Stimulated activated CD4-positive, alpha-beta T cell treated with anti-CD3 and anti-CD28 coated beads, Interleukin-4, amount 100 ng/mL, for 1 hour (primary cell): ENCODE measurements at places on chromosomes 4 and X.

DNA sequence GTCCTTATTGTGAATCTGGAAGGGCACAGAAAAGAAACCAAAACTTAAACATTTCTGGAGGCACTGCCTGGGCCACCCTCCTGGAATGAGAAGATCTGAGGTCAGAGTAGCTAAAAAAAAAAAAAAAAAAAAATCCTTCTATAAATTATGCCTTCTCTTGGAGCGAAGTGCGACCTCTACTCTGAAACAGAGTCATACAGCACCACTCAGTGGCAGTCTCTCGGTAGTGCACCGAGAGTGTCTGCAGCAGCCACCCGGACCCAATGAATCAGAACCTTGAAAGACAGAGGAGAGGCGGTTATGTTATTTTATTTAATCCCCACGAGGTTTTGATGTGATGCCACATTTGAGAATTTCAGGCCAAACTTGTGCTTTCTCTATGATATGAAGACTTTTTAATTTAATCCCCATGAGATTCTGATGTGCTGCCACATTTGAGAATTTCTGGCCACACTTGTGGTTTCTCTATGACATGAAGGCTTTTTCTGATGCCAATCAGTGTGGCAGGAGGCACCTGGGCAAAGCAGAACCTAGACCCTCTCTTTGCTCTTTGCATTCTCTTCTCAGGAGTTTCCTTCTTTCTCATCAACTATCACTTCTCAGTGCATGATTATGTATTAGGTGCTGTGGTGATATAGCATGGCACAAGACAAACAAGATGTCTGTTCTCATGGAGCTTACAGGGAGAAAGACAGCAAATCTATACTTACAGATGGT, 5.6 kb upstream of the CT47C1 start:
- peak; percentile 41 for DNase-seq

- DNase-seq = no peak
Observed at GRCh38 chr4:126238013-126238412, 923.3 kb downstream of the FAT4 start.

DNA sequence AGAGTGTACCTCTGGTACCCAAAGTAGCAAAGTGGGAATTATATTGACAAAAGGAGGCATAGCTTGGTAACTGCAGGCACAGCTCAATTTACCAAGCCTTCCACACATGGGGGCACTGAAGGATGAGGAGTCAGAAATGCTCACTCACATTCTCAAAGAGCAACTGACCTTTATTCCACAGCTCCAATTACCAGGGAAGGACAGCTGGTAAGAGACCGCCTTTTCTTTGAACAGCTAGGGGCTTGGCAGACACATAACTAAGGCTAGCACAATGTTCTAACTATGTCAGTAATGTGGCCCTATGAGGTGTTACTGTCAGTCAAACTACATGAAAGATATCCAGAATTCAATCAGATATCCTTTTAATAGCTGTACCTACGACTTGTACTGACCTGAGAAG, 20.5 kb upstream of the STS start:
- DNase-seq = no peak

DNA sequence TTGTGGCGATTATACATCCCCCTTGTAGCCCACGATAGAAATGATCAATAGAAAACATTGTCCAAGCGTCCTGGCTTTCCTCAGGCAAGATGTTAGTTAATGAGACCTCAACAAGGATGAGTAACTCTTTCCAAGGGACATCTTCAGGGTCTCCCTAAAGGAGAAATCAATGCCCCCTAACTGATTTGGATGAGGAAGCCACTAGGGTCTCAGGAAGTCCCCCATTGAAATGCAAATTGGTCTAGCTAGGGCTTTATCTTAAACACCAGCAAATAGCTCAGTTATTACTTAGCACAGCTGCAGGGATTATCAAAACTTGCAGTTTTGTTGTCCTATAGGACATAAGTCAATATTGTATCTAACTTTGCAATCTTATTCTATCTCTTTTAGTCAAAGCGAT, 721.5 kb downstream of the IL1RAPL1 start:
- DNase-seq = no peak

- no peak for DNase-seq
Observed at GRCh38 chr4:185817403-185817818, 5.4 kb upstream of the SORBS2 start.

DNA sequence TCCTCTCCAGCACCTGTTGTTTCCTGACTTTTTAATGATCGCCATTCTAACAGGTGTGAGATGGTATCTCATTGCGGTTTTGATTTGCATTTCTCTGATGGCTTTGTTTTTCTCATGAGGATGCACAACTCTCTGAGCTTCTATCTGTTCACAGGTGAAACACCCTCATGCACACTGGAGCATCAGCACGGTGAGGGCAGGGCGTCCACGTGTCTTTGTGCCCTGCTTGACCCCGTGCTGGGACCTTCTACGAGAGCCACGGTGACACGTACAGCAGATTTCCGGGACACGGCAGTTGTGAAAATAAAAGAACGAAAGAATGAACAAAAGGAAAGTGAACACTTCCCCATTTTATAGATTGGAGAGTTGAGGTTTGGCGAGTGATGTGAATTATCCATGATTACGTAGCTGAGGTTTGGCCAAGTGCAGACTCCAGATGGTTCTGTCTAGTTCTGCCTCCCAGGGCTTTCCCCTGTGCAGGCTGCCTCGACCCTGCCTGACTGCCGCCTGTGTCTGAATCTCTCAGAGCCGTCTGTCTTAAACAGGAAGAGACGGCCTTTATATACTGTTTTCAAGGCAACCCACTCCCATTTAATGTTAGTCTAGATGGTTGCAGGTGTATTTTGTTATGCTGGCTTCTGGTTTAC, 67.8 kb upstream of the SORBS2 start:
- DNase-seq = no peak

GRCh38 chr4:114780205-114780604, 181.6 kb downstream of the UGT8 start:
- no peak for DNase-seq

GRCh38 chr4:139554893-139555704, 920 bp downstream of the SETD7 start:
- DNase-seq = peak; percentile 79

DNA sequence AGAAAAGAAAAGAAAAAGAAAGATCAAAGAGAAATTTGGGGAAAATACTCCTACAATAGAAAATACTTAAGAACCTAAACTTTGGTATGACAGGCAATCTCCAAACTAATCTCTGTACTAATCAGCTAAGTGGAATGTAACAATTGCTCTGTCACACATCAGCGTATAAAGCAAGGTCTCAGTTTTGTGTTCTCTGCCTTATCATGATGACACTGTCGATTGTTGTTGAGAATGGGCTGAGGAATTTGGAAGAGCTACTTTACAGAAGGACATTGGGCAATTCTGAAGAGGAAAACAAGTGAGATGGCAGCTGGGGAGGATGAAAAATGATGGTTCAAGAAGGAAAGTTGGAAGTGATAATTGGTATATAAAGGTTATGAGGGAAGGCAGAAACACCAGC, 486.0 kb upstream of the HTR2C start:
- no peak for DNase-seq

DNA sequence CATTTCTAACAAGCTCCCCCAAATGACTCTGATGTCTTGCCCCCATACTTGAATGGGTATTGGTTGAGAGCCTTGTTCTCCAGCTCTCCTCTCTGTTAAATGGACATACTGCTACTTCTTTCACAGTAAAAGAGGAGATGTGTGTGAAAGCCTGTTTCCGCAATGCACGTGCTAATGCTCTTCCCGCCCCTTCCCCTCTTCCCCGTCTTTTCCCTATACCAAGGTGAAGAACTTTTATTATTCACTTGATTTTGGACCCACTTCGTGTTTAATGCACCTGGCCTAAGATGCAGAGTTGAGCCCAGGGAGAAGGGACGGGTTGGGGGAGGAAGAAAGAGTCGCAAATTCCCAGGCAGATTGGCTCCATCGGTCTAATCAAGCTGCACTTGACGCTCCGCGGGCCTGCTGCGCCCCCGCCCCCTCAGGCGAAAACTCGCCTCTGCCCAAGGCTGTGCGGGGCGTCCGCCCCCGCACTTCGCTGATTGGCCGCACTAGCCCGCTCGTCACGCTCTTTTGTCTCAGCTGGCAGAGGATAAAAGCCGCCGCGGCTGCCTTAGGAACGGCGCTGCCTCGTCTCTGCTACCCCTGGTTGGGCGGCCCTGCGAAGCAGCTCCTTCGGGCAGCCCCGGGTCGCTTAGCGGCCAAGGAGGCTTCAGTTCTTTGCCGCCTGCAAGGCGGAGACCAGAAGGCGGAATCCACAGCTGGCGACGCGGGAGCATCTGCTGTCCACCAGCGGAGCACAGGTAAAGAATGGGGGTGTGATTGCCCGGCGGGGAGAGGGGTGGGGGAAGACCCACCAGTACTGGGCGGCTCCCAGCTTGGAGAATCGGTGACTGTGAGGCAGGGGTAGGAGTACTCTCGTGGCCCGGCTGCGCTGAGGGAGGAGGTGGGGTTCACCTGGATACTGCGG, at the start of gene ZCCHC12:
Gene ZCCHC12, plus strand, starts transcription at position 562 of the 910 bp plus-strand sequence. CDS start 1,421 bp downstream, outside the sequence.
- peak; percentile 33 for DNase-seq

DNA sequence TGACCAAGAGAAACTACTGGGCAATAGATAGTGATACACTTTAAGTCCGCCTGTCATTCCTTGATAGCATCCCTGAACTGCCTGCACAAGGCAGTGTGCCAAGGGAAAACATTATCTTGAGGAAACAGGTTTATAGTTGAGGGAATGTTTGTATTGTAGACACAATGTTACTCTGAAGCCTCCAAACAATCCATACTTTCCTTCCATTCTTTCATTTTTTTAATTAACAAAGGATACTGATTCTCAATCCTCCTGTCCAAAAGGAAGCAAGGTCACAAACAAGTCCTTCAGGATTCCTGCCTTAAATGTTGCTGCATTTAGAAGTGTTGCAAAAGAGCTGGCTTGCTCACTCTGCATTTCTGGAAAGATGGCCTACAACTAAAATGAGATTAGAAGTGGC, 61.7 kb upstream of the PRSS48 start:
- DNase-seq = no peak

- no peak for DNase-seq
Observed at GRCh38 chr4:110988722-110989121, 365.8 kb upstream of the PITX2 start.

- DNase-seq = no peak
Observed at GRCh38 chr4:1210971-1211370, 38.0 kb downstream of the CTBP1 start.

DNA sequence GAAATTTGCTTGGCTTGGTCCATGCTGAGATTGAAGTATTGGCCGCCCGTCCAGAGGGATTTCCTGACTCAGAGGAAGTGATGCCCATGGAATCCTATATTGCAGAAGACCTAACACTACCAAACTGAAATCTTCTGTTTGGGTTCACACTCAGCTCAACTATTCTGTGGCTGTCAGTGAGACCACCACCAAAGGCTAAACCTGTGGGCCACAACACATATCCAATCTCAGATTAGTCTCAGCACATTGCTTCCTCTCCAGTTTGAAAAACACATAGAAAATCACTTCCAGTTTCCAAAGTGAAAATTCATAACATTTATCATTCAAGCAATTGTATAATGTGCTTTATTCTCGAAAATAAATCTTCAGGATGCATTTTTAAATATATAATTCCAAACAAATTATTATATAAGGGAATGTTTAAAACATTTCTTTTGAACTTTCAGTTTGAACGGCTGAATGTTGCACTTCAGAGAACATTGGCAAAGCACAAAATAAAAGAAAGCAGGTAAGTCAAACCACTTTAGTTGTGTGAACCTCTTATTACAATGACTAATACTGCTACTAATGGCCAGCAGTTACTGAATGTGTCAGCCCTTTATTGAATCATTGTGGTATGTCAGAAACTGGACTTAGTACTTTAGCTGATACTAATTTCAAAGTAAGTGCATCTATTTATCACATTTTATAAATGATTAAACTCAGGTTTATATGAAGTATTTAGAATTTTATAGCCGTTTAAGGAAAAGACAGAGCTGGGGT, 37.0 kb downstream of the GUCY1A1 start:
- no peak for DNase-seq

- DNase-seq = no peak
Observed at GRCh38 chrX:67426946-67427345, 116.9 kb upstream of the AR start.

- no peak for DNase-seq
Observed at GRCh38 chr4:15547392-15547791, 77.7 kb downstream of the CC2D2A start.

GRCh38 chrX:997631-998137, 214.8 kb downstream of the CRLF2 start:
- no peak for DNase-seq

- DNase-seq = no peak
Observed at GRCh38 chr4:120446051-120446567, 379.5 kb upstream of the MAD2L1 start.

GRCh38 chr4:147965056-147965455, 233.2 kb downstream of the ARHGAP10 start:
- DNase-seq = no peak

DNA sequence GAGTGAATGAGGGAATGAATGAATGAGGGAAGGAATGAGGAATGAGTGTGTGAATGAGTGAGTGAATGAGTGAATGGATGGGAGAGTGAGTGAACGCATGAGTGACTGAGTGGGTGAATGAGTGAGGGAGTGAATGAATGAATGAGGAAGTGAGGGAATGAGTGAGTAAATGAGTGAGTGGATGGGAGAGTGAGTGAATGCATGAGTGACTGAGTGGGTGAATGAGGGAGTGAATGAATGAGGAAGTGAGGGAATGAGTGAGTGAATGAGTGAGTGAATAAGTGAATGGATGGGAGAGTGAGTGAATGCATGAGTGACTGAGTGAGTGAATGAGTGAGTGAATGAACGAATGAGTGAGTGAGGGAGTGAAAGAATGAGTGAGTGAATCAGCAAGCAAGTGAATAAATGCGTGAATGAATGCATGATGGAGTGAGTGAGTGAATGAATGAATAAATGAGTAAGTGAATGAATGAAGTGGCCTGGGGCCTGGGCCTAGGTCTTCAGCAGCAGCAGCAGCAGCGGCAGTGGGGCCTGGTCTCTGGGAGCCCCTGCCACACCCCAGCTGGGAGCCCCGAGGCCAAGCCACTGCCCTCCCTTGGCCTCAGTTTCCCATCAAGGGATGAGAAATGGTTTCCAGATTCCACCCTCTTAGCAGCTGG, 16.2 kb upstream of the PSAPL1 start:
- no peak for DNase-seq

- no peak for DNase-seq
Observed at GRCh38 chr4:95118497-95118896, 360.7 kb downstream of the BMPR1B start.
